ENCODE measurements at places on chromosomes 5 and 9.

DNA sequence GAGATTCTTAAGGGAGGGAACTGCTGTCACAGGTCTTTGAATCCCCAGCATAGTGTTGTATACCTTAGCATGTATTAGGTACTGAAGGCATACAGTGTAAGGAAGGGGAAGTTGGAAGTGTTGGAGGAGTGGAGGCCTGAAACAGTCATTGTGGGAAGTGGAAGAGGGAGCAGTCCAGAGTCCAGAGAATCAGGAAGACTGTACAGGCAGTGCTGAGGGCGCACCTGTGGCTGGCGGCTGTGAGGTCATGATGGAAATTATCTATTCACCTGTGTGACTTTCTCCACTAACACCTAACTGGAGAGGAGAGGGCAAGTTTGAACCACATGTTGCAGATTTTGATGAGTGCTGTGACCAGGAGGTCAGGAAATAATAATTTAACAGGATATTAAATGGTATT, 119.7 kb upstream of the NIPBL start:
- DNase-seq, result no peak

- DNase-seq, result no peak
Observed at GRCh38 chr5:132774896-132775295, 2.1 kb downstream of the SEPTIN8 start.

DNA sequence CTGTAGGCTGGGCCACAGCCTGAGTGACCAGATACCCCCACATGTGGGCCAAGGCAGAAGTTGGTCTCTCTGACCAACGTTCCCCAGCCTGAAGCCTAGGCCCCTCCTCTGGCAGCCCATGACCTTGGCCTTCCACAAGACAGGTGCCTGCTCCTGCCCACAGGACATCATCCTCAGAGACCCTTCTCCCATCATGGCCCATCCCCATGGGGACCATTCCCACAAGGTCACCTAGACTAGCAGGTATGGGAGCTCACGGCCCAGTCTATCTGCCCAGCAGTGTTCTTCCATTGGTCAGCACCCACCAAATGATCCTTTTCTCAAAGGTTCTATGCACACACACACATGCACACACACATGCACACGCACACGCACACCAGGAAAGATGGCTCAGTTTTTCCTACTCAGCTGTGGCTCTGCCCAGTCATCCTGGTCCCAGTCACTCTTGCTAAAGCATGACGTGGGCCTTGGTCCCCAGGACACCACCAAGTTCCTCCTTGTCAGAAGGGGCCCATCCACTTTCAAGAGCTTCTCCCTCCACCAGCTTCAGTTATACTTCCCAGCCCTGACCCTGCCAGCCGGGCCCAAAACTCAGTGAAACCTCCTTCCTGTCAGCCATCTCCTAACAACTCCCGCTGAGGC, 65.4 kb downstream of the PAX5 start:
- DNase-seq, result no peak

- no peak for DNase-seq
Observed at GRCh38 chr5:179416114-179416822, 71.0 kb upstream of the ADAMTS2 start.

DNA sequence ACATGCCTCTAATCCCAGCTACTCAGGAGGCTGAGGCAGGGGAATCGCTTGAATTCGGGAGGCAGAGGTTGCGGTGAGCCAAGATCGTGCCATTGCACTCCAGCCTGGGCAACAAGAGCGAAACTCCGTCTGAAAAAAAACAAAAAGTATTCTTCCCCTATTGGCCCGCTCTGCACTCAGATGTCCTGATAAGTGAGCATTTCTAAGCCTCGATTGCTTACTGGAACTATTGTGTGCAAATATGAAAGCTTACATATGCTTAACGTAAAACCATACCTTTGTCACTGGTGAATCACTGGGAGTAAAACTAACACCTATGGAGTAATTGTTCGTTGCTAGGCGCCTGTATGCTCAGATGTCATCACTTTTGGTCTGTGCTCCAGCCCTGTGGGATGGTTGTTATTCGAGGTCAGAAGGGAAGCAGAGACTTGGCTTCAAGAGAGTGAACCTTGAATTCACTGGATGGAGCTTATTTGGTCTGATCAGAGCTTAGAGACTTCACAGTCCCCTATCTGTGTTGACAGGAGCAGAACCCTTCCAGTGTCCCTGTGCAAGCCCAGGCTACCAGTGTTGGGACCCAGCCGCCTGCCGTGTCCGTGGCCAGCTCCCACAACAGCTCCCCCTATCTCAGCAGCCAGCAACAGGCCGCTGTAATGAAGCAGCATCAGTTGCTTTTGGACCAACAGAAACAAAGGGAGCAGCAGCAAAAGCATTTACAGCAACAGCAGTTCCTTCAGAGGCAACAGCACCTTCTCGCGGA, 25.3 kb upstream of the LTC4S start:
- no peak for DNase-seq

GRCh38 chr5:161431963-161432362, 114.6 kb downstream of the GABRB2 start:
- no peak for DNase-seq

- no peak for DNase-seq
Observed at GRCh38 chr5:152116934-152117333, 192.3 kb upstream of the GLRA1 start.

GRCh38 chr5:1062761-1063568, 48.9 kb downstream of the SLC12A7 start:
- DNase-seq, result no peak

- DNase-seq, result no peak
Observed at GRCh38 chr9:13598738-13599137, 319.2 kb upstream of the MPDZ start.

DNA sequence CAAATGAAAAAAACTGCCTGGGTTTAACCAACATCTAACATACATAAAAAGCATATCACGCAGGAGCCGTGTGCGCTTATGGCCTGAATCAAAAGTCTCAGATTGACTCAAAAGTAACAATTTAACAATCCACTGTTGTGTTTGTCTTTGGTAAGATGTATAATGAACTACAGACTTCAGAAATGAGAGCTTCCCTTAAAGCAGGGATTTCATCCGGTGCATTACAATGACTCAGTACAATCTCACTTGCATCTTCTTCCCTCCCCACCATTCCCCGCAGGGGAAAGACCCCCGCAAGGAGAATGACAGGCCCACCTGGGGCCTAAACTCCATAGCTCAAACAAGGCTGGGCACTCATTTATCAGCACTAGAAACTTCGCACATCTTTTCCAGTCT, 1.4 kb downstream of the ZFR start:
- DNase-seq, result no peak

DNA sequence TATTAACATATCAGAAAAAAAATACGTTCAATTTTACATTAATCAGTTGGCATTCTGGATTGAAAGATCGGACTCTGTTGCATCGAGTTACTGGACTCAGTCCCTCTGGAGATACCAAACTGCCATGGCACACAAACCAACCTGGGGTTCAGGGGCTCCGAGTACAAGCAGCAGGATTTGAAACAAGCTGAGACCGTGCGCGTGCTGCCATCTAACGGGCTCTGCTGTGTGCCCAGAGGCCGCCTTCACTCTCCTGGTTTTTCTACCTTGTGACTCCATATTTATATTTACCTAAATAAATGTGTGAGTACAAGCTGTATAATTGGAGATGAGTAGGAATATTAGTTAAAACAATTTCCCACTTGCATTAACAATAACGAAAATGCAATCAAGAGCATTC, 48.2 kb downstream of the ANXA1 start:
- DNase-seq, result no peak

- no peak for DNase-seq
Observed at GRCh38 chr9:109815366-109815947, 35.5 kb downstream of the PALM2AKAP2 start.

- DNase-seq, result no peak
Observed at GRCh38 chr5:12284604-12285003, 380.4 kb upstream of the CTNND2 start.

GRCh38 chr5:75677607-75678006, 39.6 kb downstream of the POC5 start:
- no peak for DNase-seq

DNA sequence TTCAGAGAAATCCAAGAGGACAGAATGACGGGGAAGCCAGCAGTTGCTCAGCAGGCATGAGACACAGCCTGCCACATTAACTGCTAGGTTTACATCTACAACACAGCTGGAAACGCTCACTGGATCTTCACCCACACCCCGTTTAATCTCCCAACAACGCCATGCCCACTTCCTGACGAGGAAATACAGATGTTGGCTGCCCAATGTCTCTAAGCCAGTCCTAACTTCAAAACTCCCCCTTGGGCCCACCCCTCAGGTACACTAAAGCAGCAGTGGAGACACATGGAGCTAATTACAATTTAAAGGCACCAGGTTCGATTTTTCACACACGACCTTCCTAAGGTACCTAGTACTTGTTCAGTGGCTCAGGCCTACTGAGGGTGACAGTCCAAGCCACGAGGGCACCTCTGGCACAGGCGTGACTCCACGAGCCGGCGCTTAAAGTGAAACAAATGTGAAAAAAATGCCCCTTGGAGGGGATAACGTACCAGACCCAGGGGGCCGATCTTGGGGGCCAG, 904 bp downstream of the RPL12 start:
- no peak for DNase-seq

DNA sequence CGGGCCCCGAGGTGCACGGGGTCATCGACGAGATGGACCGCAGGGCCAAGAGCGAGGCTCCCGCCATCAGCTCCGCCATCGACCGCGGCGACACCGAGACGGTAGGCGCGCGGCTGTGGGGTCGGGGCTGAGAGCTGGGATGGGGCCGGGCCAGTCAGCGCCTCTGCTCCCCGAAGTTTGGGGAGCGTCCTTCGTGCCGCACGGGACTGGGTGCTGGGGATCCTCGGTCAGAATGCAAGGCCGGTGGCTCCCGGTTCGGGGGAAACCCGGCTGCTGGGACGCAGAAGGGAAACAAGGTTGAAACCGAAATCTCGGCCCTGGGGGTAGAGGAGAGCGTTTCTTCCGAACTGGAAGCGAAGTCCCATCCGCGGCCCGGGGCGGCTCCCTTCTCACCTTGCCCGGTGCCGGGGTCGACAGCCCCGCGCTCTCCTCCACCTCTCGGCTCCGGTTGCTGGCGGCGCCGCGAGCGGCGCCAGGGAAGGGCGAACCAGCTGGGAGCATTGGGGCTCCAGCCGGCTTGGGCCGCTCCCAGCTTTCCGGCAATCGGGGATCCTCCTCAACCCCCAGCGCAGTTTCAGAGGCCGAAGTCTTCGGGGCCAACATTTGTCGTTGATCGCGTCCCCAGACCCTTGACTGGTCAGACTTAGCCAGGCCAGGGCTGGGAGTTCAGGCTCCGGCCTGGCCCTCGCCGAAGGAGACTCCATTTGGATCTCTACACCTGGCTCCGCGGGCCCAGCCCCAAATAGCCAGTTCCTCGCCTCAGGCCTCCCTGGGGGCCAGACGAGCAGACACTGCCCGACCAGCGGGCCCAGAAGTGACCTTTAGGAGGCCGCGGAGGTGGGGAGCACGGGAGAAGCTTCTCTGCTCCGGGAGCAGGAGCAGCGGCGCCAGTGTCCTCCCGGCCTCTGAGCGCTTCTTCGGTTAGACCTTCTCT, 1.1 kb downstream of the LHX2 start:
- DNase-seq, result no peak

Data from NCI-H510A (cell line).